ENCODE measurements at places on chromosomes 5 and 9. TPM values are rescaled to one million over a fixed set of nuclear protein-coding genes. Genes with fewer than 3 reads are reported as not detected.

WNK2 gene
- 47.4 TPM for total RNA-seq

INSL6 gene
- total RNA-seq: not detected

IFNA2 gene
- not detected for total RNA-seq

RANBP17 gene
- total RNA-seq: 145 TPM

FGD3 gene
- 1.5 TPM for total RNA-seq

CCL27 gene
- not detected for total RNA-seq

Data from cerebellum (tissue), 4 donors.